Fibroblast of skin of right biceps (primary cell): ENCODE measurements at places on chromosomes 16 and 17.
A peak's percentile ranks its signal among the peaks of the same experiment; 100 is the strongest.

GRCh38 chr16:85682516-85682915 lies 6.2 kb downstream of the GINS2 start:
- DNase-seq: no peak

DNA sequence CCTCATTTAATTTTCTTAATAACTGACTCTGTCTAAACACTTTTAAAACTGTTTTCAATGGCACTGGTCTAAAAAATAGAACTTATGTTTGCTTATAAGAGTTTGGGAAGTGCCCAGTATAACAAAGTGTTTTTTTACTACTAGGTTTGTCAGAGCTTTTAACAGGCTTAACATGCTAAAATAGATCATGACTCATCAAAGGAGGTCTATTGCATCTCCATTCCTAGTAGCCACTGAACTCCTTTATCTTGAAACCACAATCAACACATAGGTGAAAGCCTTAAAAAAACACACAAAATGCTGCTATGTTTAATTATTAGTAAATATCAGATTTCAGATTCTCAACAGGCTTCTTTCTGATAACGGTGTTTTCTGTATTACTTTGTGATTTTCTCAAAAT lies 196.4 kb upstream of the KIF2B start:
- peak; percentile 78 for DNase-seq

DNA sequence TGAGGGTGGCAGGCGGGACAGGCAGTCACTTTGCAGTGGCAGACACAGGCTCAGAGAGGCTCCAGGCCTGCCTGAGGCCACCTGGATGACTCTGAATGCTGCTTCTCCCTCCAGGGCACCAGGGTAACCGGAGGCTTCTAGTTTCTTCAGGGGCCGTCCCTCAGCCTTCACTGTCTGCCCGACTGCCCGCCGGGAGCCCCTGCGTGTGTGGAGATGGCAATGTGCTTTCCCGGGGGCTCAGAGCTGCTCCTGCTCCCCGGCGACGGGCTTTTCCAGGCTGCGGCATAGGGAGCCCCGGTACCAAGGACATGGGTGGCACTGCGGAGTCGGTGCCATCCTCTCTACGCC lies 51.5 kb downstream of the CBFA2T3 start:
- DNase-seq: no peak

GRCh38 chr16:70416748-70417616 lies 21.9 kb downstream of the ST3GAL2 start:
- DNase-seq: no peak

- peak; percentile 85 for DNase-seq
These were observed 30.4 kb downstream of the SOCS3 start for GRCh38 chr17:78329263-78330059.

- no peak for DNase-seq
These were observed 124.5 kb downstream of the ZNF778 start for GRCh38 chr16:89341697-89342694.
